ENCODE measurements at places on chromosomes 7 and 10.

- no peak for DNase-seq
These were observed 37.2 kb downstream of the PRSS2 start for GRCh38 chr7:142807855-142808460.

- DNase-seq: no peak
These were observed 86.3 kb downstream of the PRKCQ start for GRCh38 chr10:6493521-6494441.

GRCh38 chr10:125102246-125102645, 58.1 kb downstream of the CTBP2 start:
- no peak for DNase-seq

GRCh38 chr10:49325131-49325915, 26.4 kb downstream of the C10orf71 start:
- no peak for DNase-seq

- no peak for DNase-seq
These were observed 45.0 kb upstream of the STK17A start for GRCh38 chr7:43537765-43538403.

DNA sequence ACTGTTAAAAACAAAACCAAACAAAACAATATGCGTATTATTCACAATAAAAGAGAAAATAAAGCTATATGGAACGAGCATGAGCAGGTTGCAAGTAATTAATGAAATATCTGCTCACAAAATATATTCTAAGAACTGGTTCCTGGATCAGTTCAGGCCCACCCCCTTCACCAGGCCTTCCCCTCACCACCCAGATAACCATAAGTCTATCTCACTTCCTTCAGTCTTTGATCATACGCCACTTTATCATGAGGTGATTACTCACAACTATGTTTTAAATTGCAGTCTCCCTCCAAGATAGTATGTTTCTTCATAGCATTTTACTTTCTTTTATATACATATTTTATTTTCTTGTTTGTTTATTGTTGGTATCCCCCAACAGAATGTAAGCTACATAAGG, 263.1 kb upstream of the HGF start:
- DNase-seq: no peak

GRCh38 chr7:135321556-135321955, 87.9 kb downstream of the STRA8 start:
- DNase-seq: no peak

- DNase-seq: no peak
These were observed 161.1 kb upstream of the FRMD4A start for GRCh38 chr10:14491811-14492210.

GRCh38 chr10:100972904-100973535, 3.7 kb downstream of the SEMA4G start:
- DNase-seq: no peak

DNA sequence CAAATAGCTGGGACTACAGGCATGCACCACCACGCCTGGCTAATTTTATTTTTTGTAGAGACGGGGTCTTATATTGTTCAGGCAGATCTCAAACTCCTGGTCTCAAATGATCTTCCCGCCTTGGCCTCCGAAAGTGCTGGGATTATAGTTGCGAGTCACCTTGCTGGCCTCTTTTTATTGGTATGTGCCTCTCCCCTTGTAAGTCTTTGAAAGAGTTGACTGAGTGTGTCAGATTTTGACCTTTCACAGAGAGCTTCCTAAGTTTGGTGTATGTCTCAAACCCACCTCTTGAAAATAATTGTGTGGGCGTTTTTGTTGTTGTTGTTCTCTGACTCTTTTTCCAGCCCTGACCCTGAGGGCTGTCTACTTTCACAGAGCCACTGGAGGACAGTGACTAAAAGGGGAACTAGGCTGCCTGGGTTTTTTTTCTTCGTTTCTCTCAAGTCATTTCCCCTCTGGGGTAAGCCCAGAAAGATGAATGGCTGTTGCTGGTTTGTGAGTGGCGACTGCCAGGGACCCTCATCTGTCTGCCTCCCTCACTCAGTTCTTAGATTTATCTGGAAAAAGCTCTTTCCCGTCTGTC, 262.8 kb downstream of the ZEB1 start:
- DNase-seq: no peak

GRCh38 chr10:45418417-45418848, 44.4 kb downstream of the ALOX5 start:
- DNase-seq: no peak

GRCh38 chr10:114855776-114856543, 34.4 kb downstream of the FHIP2A start:
- no peak for DNase-seq

GRCh38 chr10:126634347-126634746, 36.1 kb downstream of the C10orf90 start:
- DNase-seq: no peak

DNA sequence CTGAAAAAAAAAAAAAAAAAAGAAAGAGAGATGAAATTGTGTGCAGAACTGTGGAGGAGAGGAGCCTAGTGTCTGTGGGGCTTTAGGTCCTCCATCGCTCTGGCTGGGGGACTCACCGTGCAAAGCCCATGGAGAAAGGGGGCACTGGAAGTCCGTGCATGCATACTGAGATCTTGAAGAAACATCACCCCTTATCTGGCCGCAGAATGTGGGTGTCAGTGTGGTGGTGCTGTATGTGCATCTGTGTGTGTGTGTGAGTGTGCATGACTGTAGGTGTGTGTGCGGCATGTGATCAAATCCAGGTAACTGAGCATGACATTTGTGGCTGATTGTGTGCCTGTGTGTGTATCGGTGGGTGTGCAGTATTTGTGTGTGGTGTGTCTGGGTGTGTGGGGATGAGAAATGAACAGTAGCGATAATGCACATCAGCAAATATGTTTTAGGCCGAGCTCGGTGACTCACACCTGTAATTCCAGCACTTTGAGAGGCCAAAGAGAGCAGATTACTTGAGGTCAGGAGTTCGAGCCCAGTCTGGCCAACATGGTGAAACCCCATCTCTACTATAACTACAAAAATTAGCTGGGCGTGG, 8.8 kb upstream of the CLDN3 start:
- DNase-seq: no peak

DNA sequence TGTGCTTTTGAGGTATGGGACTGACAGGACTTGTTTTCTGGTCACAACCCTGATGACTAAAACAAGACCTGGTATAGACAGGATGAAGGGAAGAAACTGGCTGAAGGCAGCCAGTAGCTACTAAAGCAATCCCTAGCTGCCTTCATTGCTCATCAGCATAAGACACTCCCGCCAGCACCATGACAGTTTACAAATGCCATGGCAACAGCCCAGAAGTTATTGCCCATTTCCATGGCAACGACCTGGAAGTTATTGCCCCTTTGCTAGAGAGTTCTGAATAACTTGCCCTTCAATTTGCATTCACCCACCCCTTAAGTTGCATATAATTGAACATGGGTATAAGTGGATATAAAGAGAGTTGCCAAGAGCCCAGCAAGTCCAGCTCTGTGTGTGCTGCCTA, 169.6 kb upstream of the FAM171A1 start:
- peak; percentile 40 for DNase-seq

DNA sequence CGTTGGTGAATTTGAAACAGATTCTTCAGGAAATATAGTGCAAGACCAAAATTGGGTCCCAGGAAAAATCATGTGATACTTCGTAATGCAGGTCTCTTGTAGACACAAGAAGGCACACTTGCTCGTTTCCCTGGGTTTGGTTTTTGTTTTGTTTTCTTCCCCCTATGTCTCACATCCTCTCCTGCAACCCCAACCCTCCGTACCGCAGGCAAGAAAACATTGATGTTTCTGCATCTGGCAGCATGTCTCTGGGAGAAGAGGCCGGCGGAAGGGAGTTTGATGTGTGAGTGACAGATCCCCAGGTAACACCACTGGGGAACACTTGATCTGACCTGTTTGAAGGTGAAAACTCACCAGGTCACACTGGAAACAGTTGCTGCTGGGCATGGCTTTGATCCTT, 718.5 kb downstream of the AUTS2 start:
- no peak for DNase-seq

- no peak for DNase-seq
These were observed 74.5 kb downstream of the OAT start for GRCh38 chr10:124344266-124344590.

- DNase-seq: no peak
These were observed 351.3 kb upstream of the BMPER start for GRCh38 chr7:33554046-33554445.

DNA sequence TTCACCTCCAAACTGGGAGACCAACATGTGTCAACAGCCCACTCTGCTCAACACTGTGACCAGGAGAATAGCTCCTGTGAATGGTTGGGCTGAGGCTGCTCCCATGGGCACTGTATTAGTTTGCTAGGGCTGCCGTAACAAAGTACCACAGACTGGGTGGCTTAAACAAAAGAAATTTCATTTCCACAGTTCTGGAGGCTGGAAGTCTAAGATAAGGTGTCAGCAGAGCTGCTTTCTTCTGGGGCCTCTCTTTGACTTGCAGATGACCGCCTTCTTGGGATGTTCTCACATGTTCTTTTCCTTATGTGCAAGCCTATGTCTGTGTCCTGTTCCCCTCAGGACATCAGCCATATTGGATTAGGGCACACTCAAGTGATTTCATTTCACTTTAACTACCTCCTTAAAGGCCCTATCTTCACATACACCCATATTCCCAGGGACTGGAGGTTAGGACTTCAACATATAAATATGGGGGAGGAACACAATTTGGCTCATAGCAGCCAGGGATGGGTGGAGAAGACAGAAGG, 90.3 kb downstream of the CPED1 start:
- no peak for DNase-seq

DNA sequence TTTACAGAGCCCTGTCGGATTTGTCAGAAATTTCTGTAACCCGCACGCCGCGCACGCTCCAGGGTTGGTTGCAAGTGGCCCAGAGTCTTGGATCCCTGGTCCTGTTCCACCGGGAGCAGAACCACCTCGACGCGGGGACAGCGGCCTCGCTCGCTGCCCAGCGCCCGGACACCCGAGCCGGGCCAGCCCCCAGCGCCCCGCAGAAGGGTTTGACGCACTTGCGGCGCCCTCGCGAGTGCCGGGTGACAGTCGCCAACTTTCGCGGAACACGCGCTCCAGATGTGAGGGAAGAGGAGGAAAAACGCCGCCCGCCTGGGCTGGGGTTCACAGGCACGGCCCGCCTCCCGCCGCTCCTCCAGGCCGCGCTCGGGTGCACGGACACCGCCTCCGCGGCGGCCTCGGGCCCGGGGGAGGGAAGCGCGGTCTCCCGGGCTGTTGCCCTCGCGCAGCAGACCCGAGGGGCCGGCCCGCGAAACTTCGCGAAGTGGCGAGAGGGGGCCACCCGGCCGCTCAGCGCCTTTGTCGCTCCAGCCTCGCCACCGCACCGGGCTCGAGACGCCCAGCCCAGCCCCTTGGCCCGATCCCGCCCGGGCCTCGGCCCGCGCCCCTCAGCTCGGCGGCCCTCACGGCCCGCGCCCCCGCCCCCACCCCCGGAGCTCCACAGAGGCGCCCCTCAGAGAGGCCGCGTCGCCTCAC, 514 bp downstream of the RNF216 start:
- no peak for DNase-seq

GRCh38 chr10:46006219-46006618, 24.2 kb downstream of the NCOA4 start:
- DNase-seq: no peak

GRCh38 chr7:13641714-13642113, 347.8 kb downstream of the ETV1 start:
- DNase-seq: no peak

DNA sequence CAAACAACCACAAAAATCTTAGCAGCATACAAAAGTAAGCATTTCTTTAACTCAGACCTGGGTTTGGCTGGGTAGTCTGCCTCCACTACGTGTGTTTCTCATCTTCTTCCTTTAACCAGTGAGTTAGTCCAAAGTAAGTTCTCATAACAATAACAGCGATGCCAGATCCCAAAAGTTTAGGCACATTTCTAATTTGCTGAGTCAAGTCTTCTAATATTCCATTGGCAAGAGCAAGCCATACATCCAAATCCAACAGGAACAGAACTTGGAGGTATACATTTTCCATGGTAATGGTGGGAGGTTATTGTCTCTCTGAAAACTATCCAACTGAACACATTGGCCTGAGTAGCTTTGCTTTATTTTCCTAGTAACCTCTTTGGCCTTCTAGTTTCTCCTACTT, 115.7 kb upstream of the CNTNAP2 start:
- DNase-seq: no peak

DNA sequence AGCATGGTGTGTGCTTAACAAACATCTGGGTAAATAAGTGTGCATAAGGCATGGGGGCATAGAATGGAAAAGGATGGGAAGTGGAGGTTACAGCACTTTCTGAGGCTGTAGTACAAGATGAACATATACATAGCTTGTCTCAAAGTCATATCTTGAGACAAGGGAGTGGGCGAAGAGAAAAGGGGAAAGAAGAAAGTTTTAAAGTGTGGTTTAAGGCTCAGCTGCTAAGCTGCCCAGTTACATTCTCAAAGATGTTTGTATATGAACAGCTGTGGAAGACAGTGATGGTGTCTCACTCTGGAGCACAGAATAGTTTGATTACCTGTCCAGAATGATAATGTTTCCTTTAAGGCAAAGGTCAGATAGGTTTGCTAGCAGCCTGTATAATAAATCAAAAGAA, 61.9 kb upstream of the LANCL2 start:
- DNase-seq: no peak

GRCh38 chr10:96043893-96044715, 721 bp downstream of the CCNJ start:
- no peak for DNase-seq

Measured in iPS DF 19.7 (cell line).